ENCODE measurements at places on chromosomes 4 and X. TPM values are rescaled to one million over a fixed set of nuclear protein-coding genes. Genes with fewer than 3 reads are reported as not detected.

DNA sequence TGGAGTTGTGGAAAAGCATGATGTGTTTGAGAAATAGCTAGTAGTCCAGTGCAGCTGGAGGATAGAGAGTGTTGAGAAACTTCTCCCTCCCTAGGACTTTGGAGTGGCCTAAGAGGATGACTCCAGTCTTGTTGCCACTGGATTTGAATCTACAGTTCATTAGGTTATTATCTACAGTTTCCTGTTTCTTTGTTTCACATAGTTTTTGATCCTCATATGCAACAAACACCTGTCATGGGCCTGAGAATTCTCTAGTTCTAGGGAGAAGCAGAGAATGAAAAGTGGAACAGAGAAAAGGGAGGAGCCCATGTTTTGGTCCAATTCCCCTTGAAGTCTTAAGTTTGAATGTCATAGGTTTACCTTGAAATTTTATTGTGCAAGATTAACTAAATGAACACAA is 73.6 kb upstream of the TBC1D9 start:
- no peak overlapping the region for H3K27ac ChIP-seq
- no peaks in the 10 kb centered on the region for H3K4me1 ChIP-seq
- H3K4me3 ChIP-seq, result no peak overlapping the region
- no peak for DNase-seq
- no peaks in the 10 kb centered on the region for H3K36me3 ChIP-seq
- no peaks in the 10 kb centered on the region for H3K27me3 ChIP-seq

DNA sequence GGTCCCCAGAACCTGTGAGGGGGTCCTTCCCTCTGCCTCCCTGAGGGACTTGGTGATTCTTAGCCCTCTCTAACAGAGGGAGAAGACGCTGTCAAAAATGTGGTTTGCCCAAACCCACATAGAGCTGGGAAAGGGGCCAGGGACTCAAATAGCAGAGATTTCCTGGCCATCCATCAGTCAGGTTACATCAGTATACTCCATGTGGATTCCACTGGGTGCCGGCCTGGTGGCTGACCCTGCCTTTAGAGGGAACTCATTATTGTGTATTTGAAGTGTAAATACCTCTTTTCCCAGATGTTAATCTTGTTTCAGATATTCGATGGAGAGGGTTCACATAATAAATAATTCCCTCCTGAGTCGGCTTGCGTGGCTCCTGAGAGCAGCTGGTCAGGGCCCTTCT is 130.3 kb downstream of the TBL1X start:
- H3K4me1 ChIP-seq, result no peaks in the 10 kb centered on the region
- H3K36me3 ChIP-seq, result no peaks in the 10 kb centered on the region
- H3K27ac ChIP-seq, result no peak overlapping the region
- DNase-seq, result no peak

DNA sequence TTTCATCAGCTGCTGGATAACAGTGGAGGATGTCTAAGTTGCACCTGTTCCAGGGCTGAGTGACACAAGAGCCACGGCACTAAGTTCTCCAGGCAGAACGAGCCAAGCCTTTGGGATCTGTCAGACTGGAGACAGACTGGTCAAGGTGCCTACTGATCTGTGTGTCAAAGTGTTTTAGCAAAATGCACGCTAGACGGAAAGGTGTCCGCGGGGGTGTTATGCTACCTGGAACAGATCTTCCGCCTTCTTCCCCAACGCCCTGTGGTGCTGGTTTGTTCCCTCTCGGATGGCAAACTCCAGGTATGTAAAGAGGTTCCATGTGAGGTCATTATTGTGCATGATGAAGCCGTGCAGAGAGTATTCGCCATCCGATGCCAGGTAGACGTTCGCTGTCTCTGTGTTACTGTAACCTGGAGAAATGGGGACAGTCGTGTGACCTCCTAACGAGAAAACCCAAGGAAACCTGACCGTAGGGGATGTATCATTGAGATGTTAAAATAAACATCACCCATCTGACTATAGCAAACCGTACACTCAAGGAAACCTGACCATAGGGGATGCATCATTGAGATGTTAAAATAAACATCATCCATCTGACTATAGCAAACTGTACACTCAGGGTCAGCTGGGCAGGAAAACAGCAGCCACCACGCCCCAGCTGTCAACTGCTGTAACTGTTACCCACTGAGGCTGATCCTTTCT is 29.7 kb upstream of the SLC25A6 start:
- DNase-seq, result no peak
- H3K4me3 ChIP-seq, result no peak overlapping the region
- no peaks in the 10 kb centered on the region for H3K4me1 ChIP-seq
- H3K27me3 ChIP-seq, result no peaks in the 10 kb centered on the region

DNA sequence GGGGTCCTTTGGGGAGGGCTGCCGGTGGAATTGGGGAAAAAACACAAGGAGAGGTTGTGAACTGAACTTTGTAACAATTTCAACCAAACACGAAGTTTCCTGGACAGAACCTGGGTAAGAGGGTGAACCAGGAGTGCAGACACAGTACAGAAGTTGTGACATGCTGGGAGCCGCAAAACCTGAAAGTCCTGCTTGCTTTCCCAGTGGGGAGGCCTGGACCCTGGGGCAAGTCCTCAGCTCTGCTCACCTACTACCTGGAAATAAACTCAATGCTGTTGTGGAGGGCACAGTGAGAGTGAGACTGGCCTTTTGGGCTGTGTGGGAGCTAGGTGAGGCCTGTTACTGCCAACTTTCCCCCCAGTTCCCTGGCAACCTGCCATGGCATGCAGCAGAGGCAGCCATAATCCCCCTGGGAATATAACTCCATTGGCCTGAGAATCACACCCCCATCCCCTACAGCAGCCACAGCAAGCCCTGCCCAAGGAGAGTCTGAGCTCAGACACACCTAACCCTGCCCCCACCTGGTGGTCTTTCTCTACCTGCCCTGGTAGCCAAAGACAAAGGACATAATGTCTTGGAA is 162.8 kb downstream of the THOC2 start:
- H3K4me1 ChIP-seq, result no peaks in the 10 kb centered on the region
- no peaks in the 10 kb centered on the region for H3K36me3 ChIP-seq
- no peak for DNase-seq
- H3K27ac ChIP-seq, result no peak overlapping the region

- H3K4me1 ChIP-seq, result no peaks in the 10 kb centered on the region
- H3K27ac ChIP-seq, result no peak overlapping the region
- no peak for DNase-seq
- no peaks in the 10 kb centered on the region for H3K36me3 ChIP-seq
- H3K27me3 ChIP-seq, result no peaks in the 10 kb centered on the region
Measured at GRCh38 chrX:18457000-18457399, 31.6 kb downstream of the CDKL5 start.

- peaks cover 19% of the 10 kb centered on the region for H3K4me1 ChIP-seq
- no peaks in the 10 kb centered on the region for H3K27me3 ChIP-seq
- no peak for DNase-seq
- no peaks in the 10 kb centered on the region for H3K36me3 ChIP-seq
- peak overlapping the region; percentile 82 for H3K4me3 ChIP-seq
Measured at GRCh38 chr4:173170182-173170778, 1.7 kb downstream of the GALNT7 start.

DNA sequence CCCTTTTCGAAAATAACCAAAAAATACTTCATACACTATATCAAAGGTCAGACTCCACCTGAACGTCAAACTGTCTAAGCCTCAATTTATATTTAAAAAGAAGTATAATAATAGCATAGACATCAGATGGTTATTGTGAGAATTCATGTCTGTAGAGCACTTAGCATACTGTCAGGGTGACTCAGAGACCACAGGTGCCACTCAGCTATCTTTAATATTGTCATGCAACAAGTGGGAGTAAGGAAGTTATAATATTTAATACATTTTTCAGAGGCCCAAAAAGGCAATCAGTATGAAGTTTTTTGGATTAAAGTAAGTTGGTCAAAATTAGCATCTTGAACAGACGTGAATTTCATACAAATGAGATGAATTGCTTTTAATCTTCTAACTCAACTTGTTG is 93.3 kb downstream of the PHOX2B start:
- DNase-seq, result no peak
- no peak overlapping the region for H3K27ac ChIP-seq
- peaks cover 27% of the 10 kb centered on the region for H3K4me1 ChIP-seq
- peaks cover 8% of the 10 kb centered on the region for H3K36me3 ChIP-seq
- H3K4me3 ChIP-seq, result no peak overlapping the region
- no peaks in the 10 kb centered on the region for H3K27me3 ChIP-seq

GRCh38 chrX:43349363-43349762 is 306.7 kb upstream of the MAOA start:
- no peak for DNase-seq
- H3K27ac ChIP-seq, result no peak overlapping the region
- no peaks in the 10 kb centered on the region for H3K36me3 ChIP-seq

DNA sequence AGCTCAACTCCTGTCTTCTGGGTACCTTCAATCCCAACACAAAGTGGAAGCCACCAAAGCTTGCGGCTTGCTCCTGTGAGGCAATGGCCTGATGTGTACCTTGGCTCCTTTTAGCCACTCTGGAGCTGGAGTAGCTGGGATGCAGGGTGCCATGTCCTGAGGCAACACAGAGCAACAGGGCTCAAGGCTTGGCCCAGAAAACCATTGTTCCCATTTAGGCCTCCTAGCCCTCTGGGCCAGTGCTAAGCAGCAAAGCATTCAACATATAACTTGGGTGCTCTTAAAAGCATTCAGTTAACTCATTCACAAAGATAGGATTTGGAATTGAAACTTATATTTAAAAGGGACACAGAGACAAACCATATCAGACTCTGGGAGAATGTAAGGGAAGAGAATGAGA is 194.5 kb upstream of the ARHGEF9 start:
- no peaks in the 10 kb centered on the region for H3K36me3 ChIP-seq
- no peak for DNase-seq
- no peak overlapping the region for H3K4me3 ChIP-seq
- H3K27me3 ChIP-seq, result no peaks in the 10 kb centered on the region
- H3K27ac ChIP-seq, result no peak overlapping the region

The PLAC8 gene
- total RNA-seq, result 3.7 TPM

The NLGN4X gene
- 2.7 TPM for total RNA-seq

The PNMA3 gene
- not detected for total RNA-seq

The CSAG1 gene
- total RNA-seq, result not detected

The SPANXB1 gene
- not detected for total RNA-seq
